Fibroblast of skin of scalp (primary cell): ENCODE measurements at places on chromosomes 12 and 14.

DNA sequence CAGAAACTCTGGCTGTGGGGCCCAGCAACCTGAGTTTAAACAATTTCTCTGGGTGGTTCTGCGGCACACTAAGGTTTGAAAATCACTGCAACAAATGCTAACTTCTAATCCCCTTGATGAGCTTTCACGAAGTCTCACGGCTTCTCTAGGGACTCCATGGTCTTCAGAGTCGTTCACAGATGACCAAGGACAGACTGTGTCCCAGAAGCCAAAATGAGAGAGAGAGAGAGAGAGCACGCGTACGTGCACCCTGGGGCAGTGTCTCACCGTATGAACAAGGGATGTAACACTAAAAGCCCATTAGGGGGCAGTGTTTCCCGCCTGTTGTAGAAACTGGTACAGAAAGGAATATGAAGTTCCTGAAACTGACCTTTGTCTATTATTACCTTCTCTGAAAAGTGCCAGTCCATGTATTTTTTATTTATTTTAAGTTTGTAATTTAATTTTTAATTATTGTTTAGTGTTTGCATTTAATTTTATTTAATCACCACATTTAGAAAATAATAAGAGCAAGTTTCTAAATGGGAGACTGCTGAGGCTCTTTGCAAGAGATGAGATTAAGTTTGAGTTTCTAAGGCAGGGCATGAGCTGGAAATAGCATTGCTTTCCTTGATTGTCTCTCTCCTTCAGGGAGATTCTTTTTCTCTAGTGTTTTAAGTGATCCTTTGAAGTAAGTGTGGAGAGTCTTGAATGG, 3.4 kb downstream of the APOLD1 start:
- DNase-seq, result peak; percentile 82

- DNase-seq, result no peak
Observed at GRCh38 chr12:89481213-89481914, 43.2 kb downstream of the GALNT4 start.

DNA sequence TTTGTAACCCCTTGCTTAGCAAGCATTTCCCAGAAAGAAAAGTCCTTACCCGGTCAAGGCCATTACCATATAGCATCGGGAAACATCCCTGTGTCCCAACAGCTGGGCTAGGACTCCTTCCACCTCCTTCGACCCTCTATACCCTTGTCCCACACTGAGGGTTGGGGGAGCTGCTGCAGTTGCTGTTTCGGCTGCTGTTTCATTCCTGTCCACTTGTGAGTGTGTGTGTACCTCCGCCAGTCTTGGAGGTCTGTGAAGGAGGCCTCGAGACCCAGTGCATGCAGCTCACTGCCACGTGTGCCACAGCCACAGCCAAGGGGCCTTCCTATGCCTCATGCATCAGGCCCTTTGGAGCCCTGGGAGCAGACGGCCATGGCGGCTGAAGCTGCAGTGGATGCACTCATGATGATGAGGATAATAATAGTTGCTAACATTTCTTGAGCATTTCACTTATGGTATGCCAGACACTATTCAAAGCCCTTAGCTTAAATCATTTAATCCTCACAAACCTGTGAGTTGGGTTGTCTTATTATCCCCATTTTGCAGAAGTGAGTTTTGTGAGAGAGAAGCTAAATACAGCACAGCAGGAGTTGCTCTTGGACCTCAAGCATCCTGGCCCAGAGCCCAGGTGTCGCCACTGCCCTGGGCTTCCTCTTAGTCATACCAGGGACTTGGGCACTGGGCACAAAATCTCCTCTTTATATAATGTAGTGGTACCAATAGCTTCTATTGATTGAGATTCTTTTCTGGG, 156.5 kb downstream of the PRKCH start:
- peak; percentile 54 for DNase-seq

DNA sequence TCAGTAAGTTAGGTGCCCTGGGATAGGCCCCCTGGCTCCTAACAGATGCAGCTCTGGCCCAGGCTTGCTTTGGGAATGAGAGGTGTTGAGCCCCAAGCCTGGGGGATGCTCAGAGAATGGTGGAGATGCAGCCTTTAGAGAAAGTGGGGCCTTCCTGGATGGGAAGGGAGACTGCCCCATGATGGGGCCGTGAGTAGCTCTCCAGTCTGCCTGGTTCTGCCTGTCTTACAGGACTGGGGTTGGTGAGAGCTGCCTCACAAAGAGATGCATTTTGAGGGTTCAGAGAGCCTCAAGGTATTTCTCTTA, 523 bp upstream of the VRTN start:
- no peak for DNase-seq

- no peak for DNase-seq
Observed at GRCh38 chr14:31037709-31038221, 11.6 kb upstream of the STRN3 start.

- DNase-seq, result peak; percentile 17
Observed at GRCh38 chr12:93022603-93023340, 93.7 kb upstream of the EEA1 start.

GRCh38 chr12:47650469-47650868, 55.4 kb downstream of the RPAP3 start:
- DNase-seq, result no peak

GRCh38 chr12:49043856-49044258, 16.7 kb downstream of the KMT2D start:
- DNase-seq, result peak; percentile 52

DNA sequence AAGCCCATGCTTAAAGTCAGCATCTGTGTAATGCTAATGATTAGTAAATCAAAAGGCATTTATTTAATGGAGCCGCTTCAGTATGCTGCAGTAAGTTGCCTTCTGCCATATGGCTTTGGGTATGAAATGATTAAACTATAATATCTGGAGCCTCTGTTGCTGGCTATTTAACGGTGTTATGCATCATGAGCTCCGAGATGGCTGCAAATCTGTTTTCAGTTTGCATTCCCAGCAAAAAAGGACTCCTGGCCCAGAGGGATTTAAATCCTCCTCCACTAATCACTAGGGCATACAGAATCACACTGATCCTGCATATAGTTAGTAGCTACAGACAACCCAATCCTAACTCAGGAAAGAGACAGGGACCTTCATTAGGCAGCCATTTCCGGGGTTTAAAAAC, 171.5 kb upstream of the EEA1 start:
- peak; percentile 59 for DNase-seq

DNA sequence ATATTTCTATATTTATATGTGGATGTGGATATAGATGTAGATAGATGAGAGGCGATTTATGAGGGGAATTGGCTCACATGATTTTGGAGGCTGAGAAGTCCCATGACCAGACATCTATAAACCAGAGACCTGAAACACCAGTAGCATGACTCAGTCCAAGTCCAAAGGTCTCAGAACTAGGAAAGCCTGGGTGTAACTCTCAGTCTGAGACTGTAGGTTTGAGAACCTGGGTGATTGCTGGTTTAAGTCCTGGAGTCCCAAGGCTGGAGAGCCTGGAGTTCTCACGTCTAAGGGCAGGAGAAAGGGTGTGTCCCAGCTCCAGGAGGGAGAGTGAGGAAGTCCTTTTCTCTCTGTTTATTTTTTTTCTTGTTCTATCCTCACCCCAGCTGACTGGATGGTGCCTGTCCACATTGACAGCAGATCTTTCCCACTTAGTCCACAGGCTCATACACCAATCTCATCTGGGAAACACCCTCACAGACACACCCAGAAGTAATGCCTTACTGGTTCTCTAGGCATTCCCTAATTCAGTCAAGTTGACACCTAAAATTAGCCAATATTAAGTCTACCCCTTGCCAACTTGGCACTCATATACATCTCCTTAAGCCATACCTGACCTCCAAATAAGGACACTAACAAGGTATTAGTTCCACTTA, 45.4 kb downstream of the EMP1 start:
- DNase-seq, result no peak

DNA sequence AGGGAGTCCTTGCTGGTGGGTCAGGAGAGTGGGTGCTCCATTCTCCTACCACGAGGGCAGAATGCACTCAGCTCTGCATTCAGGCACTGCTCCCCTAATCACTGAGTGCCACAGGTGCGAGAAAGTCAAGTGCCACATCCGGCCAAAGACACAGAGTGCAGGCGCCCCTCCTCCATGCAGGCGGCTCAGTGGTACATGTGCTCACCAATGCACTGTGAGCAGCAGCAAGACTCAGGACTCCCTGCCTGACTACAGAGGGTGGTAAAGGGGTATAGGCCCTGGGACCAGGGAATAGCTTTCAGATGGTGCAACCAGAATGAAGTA, 32.9 kb downstream of the ZFYVE21 start:
- DNase-seq, result no peak

- no peak for DNase-seq
Observed at GRCh38 chr12:52903855-52904508, 894 bp downstream of the KRT8 start.

GRCh38 chr12:33427071-33427470, 12.5 kb downstream of the SYT10 start:
- no peak for DNase-seq

- peak; percentile 56 for DNase-seq
Observed at GRCh38 chr14:94129758-94130414, 482 bp upstream of the IFI27L2 start.
